ENCODE measurements at places on chromosomes 2 and 18.

GRCh38 chr2:159553727-159554126 lies 62.6 kb downstream of the BAZ2B start:
- no peak for DNase-seq

GRCh38 chr18:29248805-29249204 lies 1071.9 kb upstream of the CDH2 start:
- DNase-seq = no peak

GRCh38 chr2:237625216-237625705 lies 2.1 kb upstream of the LRRFIP1 start:
- DNase-seq = no peak

DNA sequence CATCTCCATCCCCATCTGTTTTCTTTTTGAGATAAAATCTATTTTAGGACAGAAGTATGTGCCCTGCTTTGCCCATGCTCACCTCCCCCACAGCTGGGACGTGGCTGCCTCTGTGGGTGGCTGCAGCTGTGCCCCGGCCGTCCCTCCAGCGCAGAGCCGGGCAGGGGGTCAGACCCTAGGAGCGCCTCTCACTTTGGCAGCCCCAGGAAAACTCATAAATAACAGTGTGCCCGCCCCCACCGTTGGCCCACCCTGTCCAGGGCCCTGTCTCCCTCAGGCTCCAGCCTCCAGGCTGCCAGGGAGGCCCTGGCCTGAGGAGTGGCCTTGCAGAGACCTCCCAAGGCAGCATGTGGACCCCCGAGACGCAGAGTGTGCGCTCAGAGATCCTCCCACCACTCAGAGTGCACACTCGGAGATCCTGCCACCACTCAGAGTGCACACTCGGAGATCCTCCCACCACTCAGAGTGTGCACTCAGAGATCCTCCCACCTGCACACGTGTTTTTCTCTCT lies 178.1 kb downstream of the TWIST2 start:
- no peak for DNase-seq

DNA sequence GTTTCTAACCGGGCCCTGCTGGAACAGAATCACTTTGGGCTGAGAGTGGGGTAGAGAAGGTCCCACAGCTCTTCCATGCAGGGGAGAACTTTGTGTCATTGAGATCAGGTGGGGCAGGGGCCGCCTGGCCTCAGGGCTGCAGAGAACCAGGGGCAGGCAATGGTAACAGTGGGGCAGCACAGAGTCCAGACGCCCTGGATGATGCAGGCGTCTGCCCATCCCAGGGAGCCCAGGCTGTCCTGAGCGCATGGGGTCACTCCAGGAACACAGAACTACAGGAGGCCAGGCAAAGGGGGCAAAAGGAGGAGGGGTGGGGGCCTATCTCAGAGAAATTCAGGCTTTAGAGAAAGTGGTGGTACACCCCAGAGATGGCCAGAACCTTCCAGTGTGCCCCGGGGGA lies 121.3 kb downstream of the NDUFA10 start:
- DNase-seq = no peak
